Activated CD4-positive, alpha-beta T cell treated with anti-CD3 and anti-CD28 coated beads for 36 hours (primary cell): ENCODE measurements at places on chromosomes 2 and 18. TPM values are rescaled to one million over a fixed set of nuclear protein-coding genes. Genes with fewer than 3 reads are reported as not detected.

DNA sequence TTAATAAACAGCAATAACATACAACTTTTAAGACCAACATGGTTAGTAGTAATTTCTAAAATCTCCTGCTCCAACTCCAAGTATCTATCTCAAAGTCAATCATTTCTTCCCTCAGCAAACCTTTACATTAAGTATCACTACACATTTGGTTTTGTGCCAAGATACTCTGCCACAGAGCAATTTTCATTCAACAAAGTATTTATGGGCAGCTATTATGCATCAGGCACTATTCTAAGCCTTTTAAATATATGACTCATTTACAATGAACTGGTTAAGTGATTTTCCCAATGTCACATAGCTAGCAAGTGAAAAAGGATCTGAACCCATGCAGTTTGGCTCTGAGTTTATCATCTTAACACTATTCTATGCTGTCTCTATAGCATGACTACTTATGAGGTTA lies 264.3 kb downstream of the NOL4 start:
- H3K36me3 ChIP-seq: no peaks in the 10 kb centered on the region
- no peak overlapping the region for H3K4me3 ChIP-seq
- no peak overlapping the region for H3K27ac ChIP-seq
- no peaks in the 10 kb centered on the region for H3K4me1 ChIP-seq
- no peaks in the 10 kb centered on the region for H3K27me3 ChIP-seq

DNA sequence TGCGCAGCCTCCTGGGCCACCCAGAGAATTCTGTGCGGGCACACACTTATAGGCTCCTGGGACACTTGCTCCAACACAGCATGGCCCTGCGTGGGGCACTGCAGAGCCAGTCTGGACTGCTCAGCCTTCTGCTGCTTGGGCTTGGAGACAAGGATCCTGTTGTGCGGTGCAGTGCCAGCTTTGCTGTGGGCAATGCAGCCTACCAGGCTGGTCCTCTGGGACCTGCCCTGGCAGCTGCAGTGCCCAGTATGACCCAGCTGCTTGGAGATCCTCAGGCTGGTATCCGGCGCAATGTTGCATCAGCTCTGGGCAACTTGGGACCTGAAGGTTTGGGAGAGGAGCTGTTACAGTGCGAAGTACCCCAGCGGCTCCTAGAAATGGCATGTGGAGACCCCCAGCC lies 11.8 kb upstream of the TTLL4 start:
- H3K27ac ChIP-seq: no peak overlapping the region
- H3K27me3 ChIP-seq: no peaks in the 10 kb centered on the region
- peaks cover 2% of the 10 kb centered on the region for H3K36me3 ChIP-seq
- no peak overlapping the region for H3K4me3 ChIP-seq

GRCh38 chr2:104868505-104868866 lies 14.6 kb downstream of the POU3F3 start:
- peaks cover 12% of the 10 kb centered on the region for H3K4me1 ChIP-seq
- peaks cover 69% of the 10 kb centered on the region for H3K27me3 ChIP-seq
- H3K36me3 ChIP-seq: no peaks in the 10 kb centered on the region
- DNase-seq: no peak
- no peak overlapping the region for H3K27ac ChIP-seq

GRCh38 chr2:192932376-192932775 lies 737.6 kb upstream of the TMEFF2 start:
- H3K4me3 ChIP-seq: no peak overlapping the region
- H3K36me3 ChIP-seq: no peaks in the 10 kb centered on the region
- no peak for DNase-seq
- no peaks in the 10 kb centered on the region for H3K4me1 ChIP-seq

DNA sequence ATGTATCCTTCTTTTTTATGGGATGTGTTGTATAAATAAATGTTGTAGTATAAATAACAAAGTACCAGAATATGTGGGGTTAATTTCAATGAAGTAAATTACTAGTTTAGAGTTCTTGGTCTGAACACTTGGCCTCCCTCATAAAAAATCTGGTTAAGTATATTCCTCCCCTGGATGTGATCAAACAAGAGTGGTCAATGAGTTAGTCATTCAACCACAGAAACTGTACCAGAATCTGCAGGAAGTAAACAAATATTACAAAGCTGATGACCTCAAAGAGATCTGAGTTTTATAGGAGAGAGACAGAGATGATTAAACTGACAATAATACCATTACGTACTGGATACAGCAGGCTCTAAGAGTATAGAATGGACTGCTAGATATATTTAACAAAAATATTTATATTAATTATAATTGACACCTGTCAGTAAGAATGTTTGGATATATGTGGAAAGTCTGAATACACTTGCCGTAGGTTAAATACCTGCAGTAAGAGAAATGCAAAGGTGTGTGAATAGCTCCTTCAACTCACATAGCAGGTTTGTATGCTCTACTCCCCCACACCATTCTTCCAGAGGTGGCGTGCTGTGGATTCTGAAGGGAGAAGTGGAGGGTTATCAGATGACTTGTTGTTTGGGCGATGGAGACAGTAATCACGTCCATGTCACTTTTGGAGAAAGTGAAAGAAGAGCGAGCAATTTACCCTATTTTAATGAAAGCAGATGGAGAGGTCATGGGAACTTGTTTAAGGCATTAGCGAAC lies 108.3 kb upstream of the LRATD1 start:
- H3K4me3 ChIP-seq: no peak overlapping the region
- H3K4me1 ChIP-seq: no peaks in the 10 kb centered on the region
- no peak overlapping the region for H3K27ac ChIP-seq
- no peaks in the 10 kb centered on the region for H3K36me3 ChIP-seq
- H3K27me3 ChIP-seq: no peaks in the 10 kb centered on the region

- peak; percentile 47 for DNase-seq
- no peak overlapping the region for H3K4me3 ChIP-seq
- H3K27ac ChIP-seq: no peak overlapping the region
- no peaks in the 10 kb centered on the region for H3K27me3 ChIP-seq
- H3K4me1 ChIP-seq: peaks cover 24% of the 10 kb centered on the region
Observed at GRCh38 chr2:181041661-181042060, 61.3 kb downstream of the UBE2E3 start.

- no peak overlapping the region for H3K27ac ChIP-seq
- peaks cover 1% of the 10 kb centered on the region for H3K27me3 ChIP-seq
Observed at GRCh38 chr18:61833978-61834377, 58.8 kb downstream of the RNF152 start.

DNA sequence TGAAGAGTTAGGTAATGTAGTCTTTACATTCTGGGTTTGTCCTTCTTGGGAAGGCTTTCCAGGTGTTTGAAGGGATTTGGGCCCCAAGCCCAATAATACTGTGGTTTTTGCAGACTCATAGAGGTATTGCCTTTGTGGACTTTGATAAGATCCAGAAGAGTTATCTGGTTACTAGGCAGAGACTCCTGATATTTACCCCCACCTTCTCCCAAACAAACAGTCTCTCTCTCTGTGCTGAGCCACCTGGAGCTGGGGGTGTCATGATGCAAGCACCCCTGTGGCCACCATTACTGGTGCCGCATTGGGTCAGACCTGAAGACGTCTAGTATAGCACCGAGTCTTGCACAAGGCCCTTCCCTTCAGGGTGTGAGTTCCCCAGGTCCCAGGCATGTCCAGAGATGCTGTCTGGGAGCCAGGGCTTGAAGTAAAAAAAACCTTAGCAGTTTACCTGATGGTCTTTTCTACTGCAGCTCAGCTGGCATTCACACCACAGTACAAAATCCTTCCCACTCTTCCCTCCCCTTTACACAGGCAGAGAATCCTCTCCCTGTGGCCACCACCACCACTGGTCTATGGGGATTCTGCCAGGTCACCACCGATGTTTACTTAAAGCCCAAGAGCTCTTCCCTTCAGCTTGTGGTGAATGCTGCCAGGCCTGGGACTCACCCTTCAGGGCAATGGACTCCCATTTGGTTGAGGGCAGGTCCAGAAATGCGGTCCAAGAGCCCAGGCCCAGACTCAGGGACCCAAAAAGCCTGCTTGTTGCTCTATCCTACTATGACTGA lies 22.2 kb upstream of the FAM228A start:
- DNase-seq: no peak
- peaks cover 5% of the 10 kb centered on the region for H3K36me3 ChIP-seq
- H3K4me3 ChIP-seq: no peak overlapping the region
- H3K27ac ChIP-seq: no peak overlapping the region
- no peaks in the 10 kb centered on the region for H3K4me1 ChIP-seq

- H3K27ac ChIP-seq: no peak overlapping the region
- H3K4me3 ChIP-seq: no peak overlapping the region
- DNase-seq: no peak
- H3K4me1 ChIP-seq: no peaks in the 10 kb centered on the region
- H3K27me3 ChIP-seq: peaks cover 2% of the 10 kb centered on the region
- no peaks in the 10 kb centered on the region for H3K36me3 ChIP-seq
Observed at GRCh38 chr2:208479342-208479741, 72.8 kb downstream of the PTH2R start.

DNA sequence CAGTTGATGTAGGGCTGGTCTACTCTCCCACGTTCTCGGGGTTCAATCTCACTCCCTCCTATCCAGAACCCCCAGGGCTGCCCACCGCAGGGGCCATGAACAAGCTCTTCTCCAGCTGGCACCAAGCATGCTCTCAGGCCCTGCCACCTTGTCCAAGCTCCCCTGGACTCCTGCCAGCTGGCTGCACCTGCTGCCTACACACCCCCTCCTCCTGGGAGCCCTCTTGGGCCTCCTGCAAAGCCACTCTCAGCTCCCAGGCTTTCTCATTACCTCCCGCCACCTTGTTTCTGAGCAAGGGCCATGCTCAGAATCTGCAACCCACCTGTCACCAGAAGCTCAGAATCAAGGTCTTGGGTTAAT lies 56.0 kb downstream of the HDAC4 start:
- H3K36me3 ChIP-seq: peaks cover 14% of the 10 kb centered on the region
- H3K27me3 ChIP-seq: no peaks in the 10 kb centered on the region

GRCh38 chr2:31267437-31268120 lies 33.6 kb downstream of the EHD3 start:
- H3K27ac ChIP-seq: no peak overlapping the region
- H3K27me3 ChIP-seq: no peaks in the 10 kb centered on the region
- no peak overlapping the region for H3K4me3 ChIP-seq
- DNase-seq: no peak
- no peaks in the 10 kb centered on the region for H3K36me3 ChIP-seq

The TDRD15 gene
- total RNA-seq: not detected

The PLCD4 gene
- 0.83 TPM for total RNA-seq

The IL1F10 gene
- total RNA-seq: not detected

The KLHL29 gene
- 2.0 TPM for total RNA-seq

The CAVIN2 gene
- not detected for total RNA-seq

The CYP20A1 gene
- 19.0 TPM for total RNA-seq
